ENCODE measurements at places on chromosomes 3 and 15.

DNA sequence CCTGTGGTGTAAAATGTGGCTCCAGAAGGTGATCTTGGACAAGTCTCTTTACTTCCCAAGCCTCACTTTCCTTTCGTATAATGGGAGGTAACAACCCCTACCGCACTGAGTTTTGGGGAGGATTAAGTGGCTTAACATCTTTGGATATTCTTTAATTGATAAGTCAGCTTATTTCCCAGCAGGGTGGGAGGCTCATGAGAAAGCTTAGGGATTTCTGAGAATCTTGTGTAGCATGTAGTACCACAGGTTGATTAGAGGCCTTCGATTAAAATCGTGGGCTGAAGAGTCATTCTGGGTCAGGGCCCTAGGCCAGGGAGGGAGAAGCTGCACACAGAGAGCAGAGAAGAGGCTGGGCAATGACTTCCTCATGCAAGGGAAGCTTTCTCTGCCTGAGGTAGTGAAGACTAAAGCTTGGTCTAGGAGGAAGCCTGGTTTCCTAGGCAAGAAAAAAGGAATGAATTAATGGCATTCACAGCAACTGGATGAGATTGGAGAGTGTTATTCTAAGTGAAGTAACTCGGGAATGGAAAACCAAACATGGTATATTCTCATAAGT is 1.5 kb upstream of the NMNAT3 start:
- DNase-seq = no peak

DNA sequence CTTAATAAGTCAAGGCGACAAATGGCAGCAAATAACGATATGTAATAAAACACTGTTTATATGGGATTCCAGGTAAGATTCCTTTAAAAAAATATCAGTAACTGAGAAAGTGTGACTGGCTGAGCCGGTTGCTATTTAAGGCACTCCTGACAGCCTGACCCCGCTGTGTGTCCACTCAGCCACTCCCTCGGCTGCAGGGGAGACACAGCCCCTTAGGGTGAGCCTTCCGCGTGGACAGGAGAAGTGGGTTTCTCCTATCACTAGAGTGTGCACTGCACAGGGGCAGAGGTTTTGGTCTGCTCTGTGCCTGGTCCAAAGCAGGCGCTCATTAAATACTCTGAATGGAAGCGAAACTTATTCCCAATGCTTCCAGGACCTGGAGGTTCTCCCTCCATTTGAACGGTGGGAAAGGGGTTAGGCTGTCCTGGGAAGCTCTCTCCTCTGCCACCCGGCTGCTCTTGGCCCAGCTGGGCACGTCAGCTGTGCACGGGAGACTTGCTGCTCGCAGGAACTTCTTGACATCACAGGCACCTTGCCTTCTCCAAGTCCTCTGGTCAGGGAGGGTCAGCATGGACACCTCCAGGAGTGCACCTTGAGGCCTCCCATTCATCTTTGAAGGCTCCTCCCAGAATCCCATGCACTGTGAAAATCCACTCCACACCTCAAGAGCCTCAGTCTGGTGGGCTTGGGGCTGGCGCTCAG is 43.3 kb upstream of the SLCO2A1 start:
- peak; percentile 12 for DNase-seq

DNA sequence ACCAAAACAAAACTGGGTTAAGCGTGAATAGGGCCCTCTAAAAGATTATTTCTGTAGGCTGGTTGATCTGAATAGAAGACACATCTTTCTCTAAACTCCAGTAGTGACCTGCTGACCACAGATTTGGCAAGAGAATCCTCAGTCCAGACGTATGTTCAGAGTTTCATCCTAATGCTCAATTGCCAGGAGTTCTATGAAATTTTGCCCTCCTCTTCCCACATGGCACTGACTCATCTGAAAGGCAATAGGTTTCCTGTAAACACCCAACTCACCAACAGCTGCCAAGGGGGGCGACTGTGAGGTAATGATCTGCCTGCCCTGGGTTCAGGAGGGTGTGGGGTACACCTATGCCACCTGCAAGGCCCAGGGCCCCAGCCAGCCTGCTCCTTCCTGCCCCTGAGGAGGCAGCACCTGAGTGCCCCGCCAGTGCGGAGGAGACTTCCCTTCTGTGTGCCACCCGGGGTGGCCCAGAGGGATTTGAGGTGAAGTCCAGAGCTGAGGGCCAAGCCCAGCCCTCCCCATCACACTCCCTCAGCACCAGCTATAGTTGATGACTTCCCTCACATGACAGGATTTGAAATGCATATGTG is 8.4 kb upstream of the PLA2G4D start:
- DNase-seq = no peak

DNA sequence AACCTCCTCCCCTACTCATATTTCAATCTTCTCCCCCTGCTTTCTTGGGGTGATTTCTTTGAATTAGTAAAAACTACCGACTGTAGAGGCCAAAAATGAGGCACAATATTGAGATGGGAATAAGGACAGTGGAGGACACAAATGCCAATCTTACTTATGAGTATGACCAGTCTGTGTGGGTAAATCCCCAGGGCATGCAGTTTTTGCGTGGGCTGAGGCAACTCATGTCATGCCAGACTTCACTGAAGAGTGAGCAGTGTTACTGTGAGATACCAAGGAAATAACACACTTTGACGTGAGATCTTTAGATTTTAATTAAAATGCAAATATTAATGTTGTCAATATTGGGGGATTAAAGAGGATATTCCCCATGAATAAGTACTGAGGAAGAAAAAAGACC is 254.3 kb upstream of the ICE2 start:
- DNase-seq = no peak

DNA sequence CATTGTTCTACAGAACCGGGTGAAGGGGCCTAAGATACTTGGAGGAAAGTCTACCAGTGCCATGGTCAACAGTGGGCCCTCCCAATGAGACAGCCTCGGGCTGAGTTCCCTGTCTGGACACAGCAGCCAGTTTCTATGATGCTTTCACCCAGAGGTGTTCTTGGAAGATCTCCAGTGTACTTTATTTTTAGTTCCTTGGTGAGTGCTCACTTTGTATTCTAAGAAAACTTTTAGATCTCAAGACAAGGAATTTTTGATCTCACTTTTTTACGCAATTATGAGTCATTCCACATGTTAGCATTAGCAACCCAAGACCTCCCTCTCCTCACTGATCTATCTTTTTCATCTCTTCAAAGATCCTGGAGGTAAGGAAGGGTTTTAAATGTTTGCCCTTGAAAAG is 287.7 kb downstream of the RORA start:
- no peak for DNase-seq

DNA sequence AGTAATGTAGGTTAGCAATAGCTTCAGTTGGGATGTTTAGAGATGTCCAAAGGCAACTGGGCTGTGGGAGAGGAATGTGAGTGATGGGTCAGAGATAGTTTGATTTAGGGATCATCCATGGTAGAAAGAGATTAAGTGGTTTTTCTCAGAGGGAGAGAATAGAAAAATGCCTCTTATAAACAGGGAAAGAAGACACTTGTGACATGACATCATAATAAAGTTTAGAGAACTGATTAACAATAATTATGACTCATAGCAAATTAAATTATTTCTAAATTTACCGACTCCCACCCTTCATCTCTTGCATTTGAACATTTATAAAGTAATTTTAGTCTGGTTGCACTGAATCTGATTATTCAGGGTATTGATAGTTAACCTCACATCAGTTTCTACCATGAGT is 145.1 kb downstream of the CDIN1 start:
- no peak for DNase-seq

DNA sequence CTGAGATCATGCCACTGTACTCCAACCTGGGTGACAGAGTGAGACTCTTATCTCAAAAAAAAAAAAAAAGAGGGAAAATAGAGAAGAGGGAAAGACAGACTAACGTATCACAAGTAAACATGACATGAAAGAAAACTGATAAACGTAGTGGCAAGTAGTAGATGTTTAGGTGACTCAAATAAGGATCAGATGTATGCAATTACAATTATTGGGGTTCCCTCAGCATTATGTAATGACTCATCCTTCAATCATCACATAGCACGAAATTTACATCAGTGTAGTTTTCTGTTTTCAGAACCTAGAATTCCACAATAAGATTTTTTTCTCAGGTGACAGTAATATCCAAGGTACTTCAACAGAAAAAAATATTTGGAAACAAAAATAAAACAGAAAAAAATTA is 46.6 kb downstream of the DPP8 start:
- DNase-seq = no peak

DNA sequence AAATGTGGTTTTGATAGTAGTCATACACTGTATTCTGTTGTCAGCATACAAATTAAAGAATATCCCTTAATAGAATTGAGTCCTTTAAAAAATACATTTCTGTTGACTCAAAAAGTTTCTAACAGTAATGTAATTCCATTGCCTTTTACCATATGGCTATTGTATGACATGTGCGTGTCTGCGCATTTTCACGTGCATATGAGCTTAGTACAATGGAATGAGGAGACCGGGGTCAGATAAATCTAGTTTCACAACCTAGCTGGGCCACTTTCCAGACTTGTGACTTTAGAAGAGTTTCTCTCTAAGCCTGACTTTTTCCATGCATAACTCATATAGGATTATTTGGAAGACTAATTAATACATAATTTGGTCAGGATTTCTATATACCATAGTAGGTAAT is 38.7 kb downstream of the ZBTB38 start:
- no peak for DNase-seq

DNA sequence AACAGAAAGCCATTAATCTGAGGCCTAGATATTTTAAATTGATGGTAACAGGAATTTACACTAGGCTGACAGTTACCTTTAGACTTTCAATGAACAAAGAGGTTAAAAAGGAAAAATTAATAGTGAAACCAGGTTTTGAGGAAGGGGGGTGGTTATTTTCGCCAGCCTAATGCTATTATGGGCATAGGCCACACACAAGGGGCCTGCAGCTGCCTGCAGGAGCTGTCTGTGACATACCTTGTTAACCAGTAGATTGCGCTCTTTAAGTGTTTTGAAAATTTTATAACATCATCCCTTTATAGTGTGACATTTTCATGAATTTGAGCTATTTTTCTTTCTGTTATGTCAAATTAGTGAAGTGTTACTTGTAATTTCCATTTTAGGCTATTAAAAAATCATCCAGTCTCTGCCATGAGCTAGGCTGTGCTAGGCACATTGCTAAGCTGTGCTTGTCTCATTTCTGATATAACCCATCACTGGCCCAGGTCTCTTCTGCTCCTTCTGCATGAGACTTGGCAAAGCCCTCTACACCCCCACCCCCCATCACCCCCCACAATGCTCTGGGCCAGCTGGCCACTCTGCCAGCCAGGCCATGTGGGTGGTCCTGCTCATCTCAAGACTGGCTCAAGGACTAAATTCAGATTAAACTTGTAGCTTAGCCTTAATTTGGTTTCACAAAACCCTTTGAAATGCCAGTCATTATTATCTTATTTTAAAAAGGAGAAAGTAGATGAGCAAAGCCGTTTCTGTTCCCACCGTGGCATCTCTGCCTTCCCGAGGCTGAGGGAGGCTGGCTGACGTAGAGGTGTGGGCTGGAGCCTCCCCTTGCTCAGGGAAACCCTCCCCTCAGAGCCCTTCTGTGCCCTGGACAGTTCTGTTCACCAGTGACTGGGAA is 48.4 kb upstream of the SEC22A start:
- no peak for DNase-seq

DNA sequence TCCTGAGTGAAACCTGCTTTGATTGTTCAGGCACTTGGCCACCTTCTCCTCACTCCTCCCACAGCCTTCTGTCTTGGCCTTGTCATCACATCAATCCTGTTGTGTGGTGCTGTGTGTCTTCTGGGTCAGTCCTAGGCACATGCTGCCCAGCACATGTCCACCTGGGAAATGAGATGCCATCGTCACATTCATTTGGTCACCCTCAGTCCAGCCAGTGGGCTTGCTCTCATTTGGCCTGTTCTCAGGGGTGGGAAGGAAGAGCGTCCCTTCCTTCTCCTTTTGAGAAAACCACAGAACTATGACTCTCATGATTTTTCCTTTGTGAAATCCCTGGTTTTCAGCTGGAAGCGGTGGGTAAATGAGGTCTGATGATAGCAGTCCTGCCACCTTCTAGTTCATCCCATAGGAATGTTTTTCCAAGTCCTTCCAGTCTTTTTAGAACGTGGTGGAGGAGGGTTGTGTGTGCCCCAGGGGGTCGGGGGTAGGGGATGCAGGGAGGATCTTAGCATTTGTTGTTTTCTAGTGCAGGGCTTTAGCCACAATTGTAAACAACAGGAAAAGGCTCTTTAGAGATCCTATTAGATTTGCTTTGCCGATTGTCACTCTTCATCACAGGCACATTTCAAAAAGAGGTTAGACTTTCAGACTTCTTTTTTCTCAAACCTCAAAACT is 8.4 kb upstream of the PLA1A start:
- peak; percentile 66 for DNase-seq

Data from endodermal cell (in vitro differentiated cells).